Psoas muscle (tissue), 8 donors: ENCODE measurements at places on chromosomes 7 and 10. TPM values are rescaled to one million over a fixed set of nuclear protein-coding genes. Genes with fewer than 3 reads are reported as not detected.
A peak's percentile ranks its signal among the peaks of the same experiment; 100 is the strongest.

Gene NODAL
- 0.10 TPM for polyA plus RNA-seq

- no peak overlapping the region for H3K4me3 ChIP-seq
- no peaks in the 10 kb centered on the region for H3K27me3 ChIP-seq
- H3K36me3 ChIP-seq, result no peaks in the 10 kb centered on the region
- no peak for DNase-seq
These were observed 103.5 kb downstream of the AGMO start for GRCh38 chr7:15457990-15458955.

DNA sequence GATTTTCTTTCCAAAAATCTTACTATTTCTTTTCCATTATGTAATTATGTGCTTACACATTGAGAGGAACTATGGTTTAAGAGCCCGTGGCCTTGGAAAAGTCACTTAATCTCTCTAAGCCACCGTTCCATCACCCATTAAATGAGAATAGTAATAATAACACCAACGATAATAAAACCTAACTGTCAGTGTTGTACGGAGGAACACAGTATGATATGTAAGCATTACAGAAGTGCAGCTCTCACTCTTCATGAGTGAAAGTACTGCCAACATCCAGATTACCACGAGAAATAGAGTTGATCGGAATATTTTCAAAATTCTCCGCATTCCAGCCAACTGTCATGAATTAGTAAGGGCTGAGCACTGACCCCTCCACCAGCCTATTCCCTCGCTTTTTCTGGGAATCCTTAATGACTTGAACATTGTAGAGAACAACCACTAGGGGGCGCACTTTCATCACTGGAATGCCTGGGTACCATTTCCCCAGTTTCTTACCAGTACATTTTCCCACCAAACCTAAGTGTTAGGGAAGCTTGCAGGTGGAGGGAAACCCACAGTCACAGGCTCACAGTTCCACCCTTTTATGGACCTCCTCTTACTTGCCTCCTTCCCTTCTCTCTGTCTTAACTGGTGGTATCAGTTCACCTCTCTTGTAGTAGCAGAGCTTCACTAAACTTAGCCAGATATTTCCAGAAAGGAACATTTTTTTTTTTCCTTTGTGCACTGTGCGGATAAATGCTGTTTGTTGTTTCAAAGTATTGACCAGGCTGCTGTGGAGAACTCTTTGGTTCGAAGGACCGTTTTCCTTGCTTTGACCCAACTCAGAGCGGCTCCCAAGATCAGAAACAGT is 27.8 kb downstream of the NKX2-3 start:
- peaks cover 20% of the 10 kb centered on the region for H3K27me3 ChIP-seq
- no peaks in the 10 kb centered on the region for H3K4me1 ChIP-seq
- no peaks in the 10 kb centered on the region for H3K36me3 ChIP-seq
- H3K4me3 ChIP-seq, result no peak overlapping the region

GRCh38 chr10:112356686-112357085 is 17.2 kb upstream of the ACSL5 start:
- H3K4me3 ChIP-seq, result no peak overlapping the region
- no peak overlapping the region for H3K27ac ChIP-seq
- peaks cover 5% of the 10 kb centered on the region for H3K4me1 ChIP-seq
- DNase-seq, result no peak
- no peaks in the 10 kb centered on the region for H3K27me3 ChIP-seq

GRCh38 chr10:60206735-60207134 is 182.9 kb downstream of the ANK3 start:
- H3K4me3 ChIP-seq, result no peak overlapping the region
- H3K4me1 ChIP-seq, result no peaks in the 10 kb centered on the region
- no peak for DNase-seq
- H3K27ac ChIP-seq, result no peak overlapping the region
- no peaks in the 10 kb centered on the region for H3K27me3 ChIP-seq

DNA sequence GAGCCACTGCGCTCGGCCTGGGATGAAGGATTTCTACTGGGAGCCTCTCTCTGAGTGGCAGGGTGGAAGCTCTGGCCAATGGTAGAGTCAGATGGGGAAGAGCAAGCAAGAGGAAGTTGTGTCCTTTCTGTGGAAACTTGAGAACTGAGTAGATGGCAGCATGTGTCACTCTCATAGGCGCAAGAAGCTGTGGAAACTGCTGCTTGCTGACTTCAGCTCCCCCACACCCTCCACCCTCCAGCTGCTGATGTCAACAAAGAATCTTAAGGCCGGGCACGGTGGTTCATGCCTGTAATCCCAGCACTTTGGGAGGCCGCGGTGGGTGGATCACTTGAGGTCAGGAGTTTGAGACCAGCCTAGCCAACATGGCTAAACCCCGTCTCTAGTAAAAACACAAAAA is 39.8 kb upstream of the SRGN start:
- H3K4me3 ChIP-seq, result no peak overlapping the region
- no peaks in the 10 kb centered on the region for H3K36me3 ChIP-seq
- DNase-seq, result peak; percentile 32
- H3K27ac ChIP-seq, result no peak overlapping the region
- no peaks in the 10 kb centered on the region for H3K4me1 ChIP-seq
- H3K27me3 ChIP-seq, result no peaks in the 10 kb centered on the region

GRCh38 chr7:137669706-137670105 is 177.1 kb downstream of the DGKI start:
- no peak for DNase-seq
- H3K36me3 ChIP-seq, result no peaks in the 10 kb centered on the region
- no peaks in the 10 kb centered on the region for H3K4me1 ChIP-seq
- H3K27ac ChIP-seq, result no peak overlapping the region
- no peak overlapping the region for H3K4me3 ChIP-seq

DNA sequence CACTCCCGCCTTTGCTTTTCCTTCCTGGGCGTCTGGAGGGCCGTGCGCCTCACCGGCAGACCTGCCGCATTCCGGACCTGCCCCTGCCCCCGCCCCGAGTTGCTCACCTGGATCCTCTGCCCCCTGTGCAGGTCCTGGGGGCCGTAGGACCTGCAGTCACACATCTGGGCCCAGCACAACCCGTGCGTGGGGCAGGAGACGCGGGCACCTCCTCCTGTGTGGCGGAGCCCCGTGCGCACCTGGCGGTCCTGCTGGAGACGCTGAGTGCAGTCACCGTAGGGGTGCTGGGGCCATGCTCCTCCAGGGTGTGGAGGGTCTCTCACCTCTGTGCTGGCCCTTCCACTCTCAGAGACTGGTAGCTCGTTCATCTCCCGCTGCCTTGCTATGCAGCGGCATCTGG is 85.5 kb downstream of the DNAJB6 start:
- H3K36me3 ChIP-seq, result no peaks in the 10 kb centered on the region
- H3K4me1 ChIP-seq, result no peaks in the 10 kb centered on the region
- no peaks in the 10 kb centered on the region for H3K27me3 ChIP-seq
- H3K4me3 ChIP-seq, result no peak overlapping the region
- DNase-seq, result no peak

DNA sequence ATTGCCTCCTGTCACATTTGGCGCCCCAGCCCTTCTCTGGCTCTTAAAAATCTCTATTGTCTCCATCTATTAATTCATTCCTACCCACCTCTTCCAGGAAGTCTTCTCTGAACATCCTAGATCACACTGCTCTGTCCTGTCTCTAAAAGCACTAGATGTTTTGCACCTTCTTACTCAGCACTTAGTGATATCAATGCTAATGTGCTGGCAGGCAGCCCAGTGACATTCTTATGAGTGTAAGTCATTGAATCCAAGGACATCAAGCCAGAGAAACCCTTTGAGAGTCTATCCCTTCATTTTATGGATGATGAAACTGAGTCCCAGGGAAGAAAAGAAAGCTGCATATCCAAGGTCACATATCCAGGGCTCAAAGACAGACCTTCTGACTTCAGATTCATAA is 48.3 kb upstream of the PAX2 start:
- no peak overlapping the region for H3K4me3 ChIP-seq
- no peaks in the 10 kb centered on the region for H3K4me1 ChIP-seq
- H3K27me3 ChIP-seq, result no peaks in the 10 kb centered on the region
- H3K36me3 ChIP-seq, result no peaks in the 10 kb centered on the region

Gene RELN
- polyA plus RNA-seq, result 0.44 TPM

Gene OR9A2
- polyA plus RNA-seq, result not detected

DNA sequence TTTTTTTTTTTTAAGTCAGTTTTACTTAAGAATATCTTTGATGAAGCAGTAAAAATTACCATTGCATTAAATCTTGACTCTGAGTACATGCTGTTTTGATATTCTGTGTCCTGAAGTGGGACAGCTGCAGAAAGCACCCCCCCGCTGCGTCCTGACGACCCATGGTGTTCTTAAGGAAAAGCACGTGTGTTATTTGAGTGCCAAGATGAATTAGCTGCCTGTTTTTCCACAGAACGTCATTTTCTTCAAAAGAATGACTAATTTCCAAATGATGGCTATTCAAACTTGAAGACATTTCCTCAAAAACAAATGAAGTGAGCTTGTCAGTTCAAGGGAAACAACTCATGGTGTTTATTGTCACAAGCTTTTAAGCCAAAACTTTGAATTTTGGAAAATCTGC is 45.9 kb downstream of the CREM start:
- H3K27ac ChIP-seq, result peak overlapping the region; percentile 8
- H3K4me3 ChIP-seq, result no peak overlapping the region
- peaks cover 6% of the 10 kb centered on the region for H3K4me1 ChIP-seq
- peak; percentile 32 for DNase-seq

- H3K36me3 ChIP-seq, result peaks cover 95% of the 10 kb centered on the region
- H3K4me3 ChIP-seq, result no peak overlapping the region
- H3K27ac ChIP-seq, result no peak overlapping the region
- no peaks in the 10 kb centered on the region for H3K27me3 ChIP-seq
These were observed 14.5 kb downstream of the SLF2 start for GRCh38 chr10:100927266-100927665.

DNA sequence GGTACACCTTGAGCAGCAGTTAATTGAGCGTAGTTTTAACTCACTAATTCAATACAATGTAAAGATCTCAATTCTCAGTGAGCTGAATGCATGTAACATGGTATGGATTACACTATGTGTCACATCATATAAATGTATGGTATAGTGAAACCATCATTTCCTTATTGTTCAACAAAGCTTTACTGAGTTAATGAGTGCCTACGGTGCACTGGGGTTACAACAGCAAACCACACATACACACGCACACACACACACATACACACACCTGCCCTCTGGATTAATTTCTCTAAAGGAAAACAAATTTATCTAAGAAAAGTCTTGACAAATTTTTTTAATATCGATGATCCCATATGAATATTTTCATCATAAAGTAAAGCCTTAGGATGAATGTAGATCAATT is 369.1 kb downstream of the MALRD1 start:
- no peaks in the 10 kb centered on the region for H3K36me3 ChIP-seq
- H3K27ac ChIP-seq, result no peak overlapping the region
- no peak for DNase-seq
- no peaks in the 10 kb centered on the region for H3K4me1 ChIP-seq
- H3K4me3 ChIP-seq, result no peak overlapping the region

Gene OPN4
- polyA plus RNA-seq, result 0.14 TPM

GRCh38 chr7:64618785-64619456 is 47.0 kb upstream of the ZNF107 start:
- no peaks in the 10 kb centered on the region for H3K4me1 ChIP-seq
- no peak for DNase-seq
- no peak overlapping the region for H3K27ac ChIP-seq
- no peak overlapping the region for H3K4me3 ChIP-seq

DNA sequence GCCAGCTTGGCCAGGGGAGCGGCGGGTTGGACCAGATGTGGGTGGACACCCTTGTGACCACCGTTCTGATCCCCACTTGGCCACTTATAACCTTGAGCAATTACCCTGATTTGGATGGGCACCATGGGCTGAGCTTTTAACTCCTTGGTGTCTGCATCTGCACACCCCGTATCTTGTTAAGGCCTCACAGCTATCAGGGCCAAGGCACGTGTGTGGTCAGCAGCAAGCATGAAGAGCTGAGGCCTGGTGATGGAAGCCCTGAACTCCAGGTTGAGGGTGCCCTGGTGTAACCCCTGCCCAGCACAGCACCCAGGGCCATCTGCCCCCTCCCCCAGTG is 89.2 kb downstream of the ZMIZ1 start:
- no peaks in the 10 kb centered on the region for H3K27me3 ChIP-seq
- peaks cover 89% of the 10 kb centered on the region for H3K4me1 ChIP-seq
- peak overlapping the region; percentile 59 for H3K27ac ChIP-seq

- H3K4me3 ChIP-seq, result no peak overlapping the region
- no peaks in the 10 kb centered on the region for H3K4me1 ChIP-seq
- DNase-seq, result no peak
- H3K36me3 ChIP-seq, result peaks cover 16% of the 10 kb centered on the region
These were observed 56.9 kb downstream of the NEUROG3 start for GRCh38 chr10:69516316-69516715.

DNA sequence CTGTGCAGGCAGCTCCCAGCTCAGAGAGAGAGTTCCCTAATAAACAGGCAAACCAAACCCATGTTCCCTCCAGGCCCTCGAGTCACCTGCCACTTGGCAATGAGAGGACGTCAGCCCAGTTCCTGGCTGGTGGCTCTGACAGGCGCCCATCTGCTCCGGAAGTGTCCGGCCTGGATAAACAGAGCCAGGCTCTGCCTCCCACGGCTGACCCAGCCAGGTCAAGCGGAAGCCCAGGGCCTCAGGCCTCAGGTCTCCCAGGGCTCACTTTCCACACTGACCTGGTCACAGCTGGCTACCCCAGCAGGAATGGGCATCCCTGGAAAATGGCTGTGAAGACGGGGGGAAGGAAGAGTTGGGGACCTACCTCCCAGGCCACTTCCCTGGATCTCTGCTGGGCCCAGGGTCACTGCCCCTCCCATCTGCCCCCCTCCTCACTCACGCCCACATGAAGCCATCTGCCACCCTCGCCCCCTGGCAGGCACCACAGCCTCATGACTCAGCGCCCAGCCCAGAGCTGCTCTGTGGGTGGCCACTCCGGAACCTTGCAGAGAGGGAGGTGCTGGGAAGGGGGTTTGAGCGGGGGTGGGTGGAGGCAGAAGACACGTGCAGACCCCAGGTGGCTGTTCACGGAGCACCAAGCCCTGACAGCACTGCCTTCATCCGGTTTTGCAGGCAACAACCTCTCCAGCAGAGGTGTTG is 37.4 kb upstream of the DUSP5 start:
- H3K36me3 ChIP-seq, result no peaks in the 10 kb centered on the region
- peak; percentile 59 for DNase-seq
- no peaks in the 10 kb centered on the region for H3K27me3 ChIP-seq
- H3K4me3 ChIP-seq, result no peak overlapping the region

Gene LIPK
- not detected for polyA plus RNA-seq

DNA sequence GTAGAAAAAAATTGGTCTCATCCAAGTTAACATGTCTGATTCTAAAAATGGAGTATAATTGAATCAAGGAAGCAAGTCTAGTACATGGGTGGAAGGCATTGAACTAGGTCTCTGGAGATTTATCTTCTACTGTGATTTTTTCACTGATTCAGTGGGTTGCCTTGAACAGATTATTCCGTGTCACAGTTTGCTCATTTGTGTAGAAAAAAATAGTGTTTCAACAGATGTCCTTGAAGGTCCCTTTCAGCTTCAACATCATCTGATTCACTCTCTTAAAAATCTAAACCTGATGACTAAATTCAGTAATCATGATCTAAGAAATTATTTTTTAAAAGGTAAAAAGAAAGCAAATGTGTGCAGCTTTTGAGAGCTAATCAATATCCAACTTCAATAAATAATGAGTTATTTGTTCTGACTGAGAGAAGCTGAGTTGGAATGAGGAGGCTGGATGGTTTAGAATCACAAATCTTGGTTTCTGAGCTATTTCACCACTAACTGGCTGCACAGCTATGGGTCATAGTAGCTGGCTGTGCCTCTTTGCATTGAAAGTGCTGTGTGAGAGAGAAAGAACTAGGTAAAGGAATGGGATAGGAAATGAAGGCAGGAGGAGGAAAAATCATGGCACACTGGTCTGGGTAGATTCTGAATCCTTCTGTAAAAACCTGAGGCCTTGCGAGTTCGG is 221.5 kb upstream of the MDFIC start:
- no peaks in the 10 kb centered on the region for H3K36me3 ChIP-seq
- no peaks in the 10 kb centered on the region for H3K4me1 ChIP-seq
- no peak for DNase-seq
- no peak overlapping the region for H3K4me3 ChIP-seq
- H3K27ac ChIP-seq, result no peak overlapping the region

Gene WNT8B
- not detected for polyA plus RNA-seq
